Caudate nucleus (tissue), 63 donors: ENCODE measurements at places on chromosomes 5 and 9.

- DNase-seq: no peak
Measured at GRCh38 chr5:166979307-166979895, 1312.0 kb upstream of the WWC1 start.

- no peak for DNase-seq
Measured at GRCh38 chr5:104431981-104432380, 869.4 kb upstream of the NUDT12 start.

DNA sequence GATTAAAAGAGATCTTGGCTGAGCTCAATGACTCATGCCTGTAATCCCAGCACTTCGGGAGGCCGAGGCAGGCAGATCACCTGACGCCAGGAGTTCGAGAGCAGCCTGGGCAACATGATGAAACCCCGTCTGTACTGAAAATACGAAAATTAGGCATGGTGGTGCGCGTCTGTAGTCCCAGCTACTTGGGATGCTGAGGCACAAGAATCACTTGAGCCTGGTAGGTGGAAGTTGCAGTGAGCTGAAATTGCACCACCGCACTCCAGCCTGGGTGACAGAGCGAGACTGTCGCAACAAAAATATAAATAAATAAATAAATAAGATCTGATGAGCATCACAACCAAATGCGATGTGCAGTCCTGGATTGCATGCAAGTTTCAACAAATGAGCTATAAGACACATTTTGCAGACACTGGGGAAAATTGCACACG is 8.7 kb upstream of the ENG start:
- DNase-seq: no peak

DNA sequence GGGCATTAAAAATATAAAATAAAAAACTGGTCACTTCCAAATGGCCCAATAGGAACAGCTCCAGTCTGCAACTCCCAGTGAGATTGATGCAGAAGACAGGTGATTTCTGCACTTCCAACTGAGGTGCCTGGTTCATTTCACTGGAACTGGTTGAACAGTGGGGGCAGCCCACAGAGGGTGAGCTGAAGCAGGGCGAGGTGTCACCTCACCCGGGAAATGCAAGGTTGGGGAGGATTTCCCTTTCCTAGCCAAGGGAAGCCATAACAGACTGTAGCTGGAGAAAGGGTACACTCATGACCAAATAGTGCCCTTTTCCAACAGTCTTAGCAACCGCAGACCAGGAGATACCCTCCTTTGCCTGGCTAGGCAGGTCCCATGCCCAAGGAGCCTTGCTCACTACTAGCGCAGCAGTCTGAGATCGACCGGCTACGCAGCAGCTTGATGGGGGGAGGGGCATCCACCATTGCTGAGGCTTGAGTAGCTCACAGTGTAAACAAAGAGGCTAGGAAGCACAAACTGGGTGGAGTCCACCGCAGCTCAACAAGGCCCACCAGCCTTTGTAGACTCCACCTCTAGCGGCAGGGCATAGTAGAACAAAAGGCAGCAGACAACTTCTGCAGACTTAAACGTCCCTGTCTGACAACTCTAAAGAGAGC is 12.7 kb downstream of the RLN1 start:
- no peak for DNase-seq

DNA sequence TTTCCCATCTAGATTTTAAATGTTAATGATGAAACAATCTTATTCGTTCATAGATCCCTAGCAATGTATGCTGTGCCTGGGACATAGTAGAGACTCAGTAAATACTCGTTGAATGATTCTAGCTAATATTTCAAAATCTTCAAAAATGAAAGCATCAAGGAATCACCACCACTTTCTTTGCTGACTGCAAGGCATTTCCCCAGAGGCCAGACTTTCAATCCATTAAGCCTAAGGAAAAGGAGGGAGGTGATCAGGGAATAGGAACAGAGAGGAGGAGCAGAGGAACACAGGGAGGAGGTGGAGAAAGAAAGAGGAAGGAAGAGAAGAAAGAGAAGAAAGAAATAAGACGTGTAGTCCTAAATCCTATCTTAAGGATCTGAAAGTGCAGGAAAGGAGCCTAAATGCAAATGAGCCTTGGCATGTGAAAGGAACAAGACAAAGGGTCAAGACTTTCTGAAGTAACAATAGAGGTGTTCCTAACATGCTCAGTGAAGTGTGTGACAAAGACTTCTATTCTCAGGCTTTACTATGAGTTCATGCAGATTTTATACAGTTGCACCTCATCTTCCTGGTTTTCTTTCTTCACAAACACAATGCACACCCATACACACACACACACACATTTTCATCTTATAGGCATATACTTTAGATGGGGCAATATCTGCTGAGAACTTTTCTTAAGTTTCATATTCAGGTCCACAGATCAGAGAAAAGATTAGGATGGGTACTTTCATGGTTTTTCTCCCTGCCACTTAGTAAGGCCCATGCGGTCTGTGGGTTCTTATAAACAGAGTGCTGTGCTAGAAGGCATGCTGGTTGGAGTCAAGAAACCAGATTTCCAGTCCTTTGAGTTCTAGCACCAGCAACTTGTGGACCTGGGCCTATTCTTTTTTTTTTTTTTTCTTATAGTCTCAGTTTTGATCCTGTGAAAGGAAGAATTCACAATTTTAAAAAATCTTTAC is 512.2 kb upstream of the TNC start:
- DNase-seq: no peak

GRCh38 chr5:42965934-42966333 is 74.2 kb downstream of the ANXA2R start:
- no peak for DNase-seq

GRCh38 chr5:42852826-42853225 is 41.1 kb upstream of the SELENOP start:
- no peak for DNase-seq

DNA sequence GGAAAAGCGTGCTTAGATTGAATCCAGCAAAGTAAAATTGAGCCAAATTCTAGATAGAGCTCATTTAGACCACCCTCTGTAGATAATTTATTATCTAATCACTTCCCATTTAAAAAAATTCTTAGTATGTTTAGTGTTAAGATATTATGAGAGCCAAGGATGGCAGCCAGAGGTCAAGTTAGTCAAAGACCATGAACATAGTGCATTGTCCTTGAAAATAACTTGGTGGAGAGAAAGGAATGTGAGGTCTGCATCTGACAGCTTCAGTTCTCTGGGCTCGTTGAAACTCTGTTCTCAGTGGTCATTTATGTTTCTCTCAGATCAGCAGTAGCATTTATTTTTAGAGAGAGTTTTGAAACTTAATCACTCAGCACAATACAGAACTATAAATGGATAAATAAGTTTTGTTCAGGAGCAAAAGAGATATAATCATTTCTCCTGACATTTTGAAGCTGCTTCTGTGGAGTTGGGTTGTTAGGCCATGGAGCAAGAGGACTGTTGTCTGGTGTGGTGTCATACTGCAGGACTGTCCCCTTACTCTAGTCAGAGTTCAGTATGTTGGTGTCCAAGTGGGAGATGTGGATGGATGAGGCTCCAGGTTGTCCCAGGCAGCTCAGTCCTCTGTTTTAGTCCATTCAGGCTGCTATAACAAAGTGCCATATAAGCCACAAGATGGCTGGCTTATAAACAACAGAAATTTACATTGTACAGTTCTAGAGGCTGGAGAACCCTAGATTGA is 337.7 kb downstream of the FBXL7 start:
- no peak for DNase-seq

DNA sequence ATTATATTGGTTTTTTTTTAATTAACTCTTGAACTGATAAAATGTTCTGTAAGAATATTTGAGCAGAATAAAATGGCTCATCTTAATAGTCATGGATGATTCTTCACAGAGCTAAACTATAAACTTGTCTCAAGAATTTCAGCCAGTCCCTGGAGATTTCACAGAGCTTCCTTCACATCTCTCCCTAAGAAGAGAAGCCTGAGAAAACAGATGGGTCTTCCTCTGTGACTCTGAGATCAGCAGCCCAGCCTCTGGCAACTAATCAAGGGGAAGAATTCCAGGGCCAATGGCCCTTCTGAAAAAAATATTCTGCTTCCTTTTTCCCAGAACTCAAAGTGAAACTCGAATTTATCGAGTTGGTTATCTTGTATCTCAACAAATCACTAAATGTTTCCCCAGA is 122.2 kb upstream of the ITGA1 start:
- DNase-seq: no peak

DNA sequence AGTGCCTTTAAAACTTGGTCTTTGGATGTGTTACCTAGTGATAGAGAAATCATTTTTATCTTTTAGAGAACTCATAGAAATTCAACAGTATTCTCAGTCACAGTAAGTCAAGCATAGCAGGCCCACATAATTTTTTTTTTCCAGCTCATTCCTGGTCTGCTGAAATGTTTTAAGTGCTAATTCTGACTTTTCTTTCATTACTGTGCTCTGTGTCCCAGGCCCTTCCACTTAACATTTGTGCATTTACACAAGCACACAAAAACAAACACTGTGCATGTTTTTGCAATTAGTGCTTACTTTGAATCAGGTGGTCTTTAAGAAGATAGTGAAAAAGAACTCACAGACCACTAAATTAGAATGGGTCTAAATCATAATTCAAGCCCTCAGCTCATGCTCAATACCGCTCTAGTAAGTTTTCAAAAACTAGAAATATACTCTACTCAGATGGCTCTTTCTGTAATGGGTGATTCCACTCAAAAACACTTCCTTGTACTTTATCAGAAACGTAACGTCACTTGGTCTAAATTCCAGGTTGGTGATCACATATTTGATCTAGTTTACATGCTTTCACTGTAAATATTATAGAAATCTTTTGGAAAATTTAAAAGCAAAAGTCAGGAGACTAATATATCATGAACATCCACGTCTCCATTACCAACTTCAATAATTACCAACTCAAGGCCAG is 107.8 kb downstream of the PCSK5 start:
- no peak for DNase-seq

GRCh38 chr5:43874772-43875171 is 271.8 kb downstream of the NNT start:
- no peak for DNase-seq

DNA sequence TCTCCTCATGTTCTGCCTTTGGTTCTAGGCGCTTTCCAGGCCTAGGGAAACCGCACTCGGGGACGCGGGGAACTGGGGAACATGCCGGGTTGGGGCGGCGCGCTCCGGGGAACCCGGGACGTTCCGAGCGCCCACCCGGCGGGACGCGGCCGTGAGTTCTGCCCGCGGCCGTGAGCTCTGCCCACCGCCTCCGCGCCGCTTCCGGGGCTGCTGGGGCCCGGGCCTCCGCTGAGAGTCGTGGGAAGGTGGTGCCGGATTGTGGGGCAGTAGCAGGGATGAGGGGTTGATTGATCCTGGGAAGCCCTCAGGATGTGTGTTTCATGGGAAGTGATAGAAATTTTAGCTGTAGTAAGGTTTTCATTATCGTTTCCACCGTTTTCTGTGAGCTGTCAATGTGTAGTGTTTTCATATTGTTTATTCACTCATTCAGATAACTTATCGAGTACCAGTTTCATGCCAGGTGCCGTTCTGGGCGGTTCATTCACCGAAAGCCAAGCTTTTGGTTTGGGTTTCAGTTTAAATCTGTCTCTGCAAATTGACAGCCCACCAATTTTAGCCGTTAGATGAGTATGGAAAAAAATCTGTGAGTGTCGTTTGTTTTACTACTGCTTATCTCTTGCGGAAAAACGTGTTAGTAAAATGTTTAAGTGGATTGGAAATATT is 657 bp downstream of the MTRR start:
- DNase-seq: no peak

DNA sequence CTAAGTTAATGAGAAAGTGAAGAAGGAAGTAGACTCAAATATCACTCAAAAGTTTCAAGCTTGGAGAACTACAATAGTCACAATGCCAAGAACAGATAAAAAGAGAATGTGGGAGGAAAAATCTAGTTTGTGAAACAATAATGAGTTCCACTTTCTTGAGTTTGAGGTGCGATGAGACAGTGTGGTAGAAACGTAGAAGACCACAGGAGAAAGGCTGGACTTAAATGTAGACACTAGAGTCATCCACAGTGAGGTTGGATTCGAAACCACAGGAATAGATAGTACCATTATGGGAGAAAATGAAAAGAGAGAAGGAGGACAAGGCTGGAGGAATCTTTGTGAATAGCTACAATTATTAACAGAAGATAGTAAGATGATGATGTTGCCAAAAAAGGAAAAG is 141.1 kb upstream of the LRRTM2 start:
- no peak for DNase-seq

GRCh38 chr5:38403406-38403805 is 145.0 kb downstream of the EGFLAM start:
- no peak for DNase-seq

GRCh38 chr5:175688352-175689146 is 30.7 kb downstream of the HRH2 start:
- no peak for DNase-seq

DNA sequence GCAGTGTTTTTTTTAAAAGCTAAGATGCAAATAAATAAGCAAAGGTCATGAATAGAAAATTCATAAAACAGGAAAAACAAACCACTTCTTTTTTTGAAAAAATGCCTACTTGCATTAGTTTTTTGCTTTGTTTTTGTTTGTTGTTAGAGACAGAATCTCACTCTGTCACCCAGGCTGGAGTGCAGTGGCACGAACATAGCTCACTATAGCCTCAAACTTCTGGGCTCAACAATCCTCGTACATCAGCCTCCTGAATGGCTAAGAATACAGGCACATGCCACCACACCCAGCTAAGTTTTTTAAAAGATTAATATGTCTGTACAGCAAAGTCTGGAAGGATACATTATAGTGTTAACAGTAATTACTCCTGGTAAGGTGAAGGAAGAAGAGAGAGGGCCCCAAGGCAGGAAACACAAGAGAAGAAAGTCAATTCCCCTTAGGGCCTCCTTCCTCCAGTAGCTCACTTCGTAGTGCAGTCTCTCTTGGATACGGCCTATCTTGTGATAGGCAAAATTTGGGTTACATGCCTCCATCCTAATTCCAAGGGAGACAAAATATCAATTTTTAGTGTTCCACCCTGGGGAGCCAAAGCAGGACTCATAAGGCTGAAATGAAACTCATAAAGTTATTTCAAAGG is 15.3 kb downstream of the FAM169A start:
- DNase-seq: no peak

DNA sequence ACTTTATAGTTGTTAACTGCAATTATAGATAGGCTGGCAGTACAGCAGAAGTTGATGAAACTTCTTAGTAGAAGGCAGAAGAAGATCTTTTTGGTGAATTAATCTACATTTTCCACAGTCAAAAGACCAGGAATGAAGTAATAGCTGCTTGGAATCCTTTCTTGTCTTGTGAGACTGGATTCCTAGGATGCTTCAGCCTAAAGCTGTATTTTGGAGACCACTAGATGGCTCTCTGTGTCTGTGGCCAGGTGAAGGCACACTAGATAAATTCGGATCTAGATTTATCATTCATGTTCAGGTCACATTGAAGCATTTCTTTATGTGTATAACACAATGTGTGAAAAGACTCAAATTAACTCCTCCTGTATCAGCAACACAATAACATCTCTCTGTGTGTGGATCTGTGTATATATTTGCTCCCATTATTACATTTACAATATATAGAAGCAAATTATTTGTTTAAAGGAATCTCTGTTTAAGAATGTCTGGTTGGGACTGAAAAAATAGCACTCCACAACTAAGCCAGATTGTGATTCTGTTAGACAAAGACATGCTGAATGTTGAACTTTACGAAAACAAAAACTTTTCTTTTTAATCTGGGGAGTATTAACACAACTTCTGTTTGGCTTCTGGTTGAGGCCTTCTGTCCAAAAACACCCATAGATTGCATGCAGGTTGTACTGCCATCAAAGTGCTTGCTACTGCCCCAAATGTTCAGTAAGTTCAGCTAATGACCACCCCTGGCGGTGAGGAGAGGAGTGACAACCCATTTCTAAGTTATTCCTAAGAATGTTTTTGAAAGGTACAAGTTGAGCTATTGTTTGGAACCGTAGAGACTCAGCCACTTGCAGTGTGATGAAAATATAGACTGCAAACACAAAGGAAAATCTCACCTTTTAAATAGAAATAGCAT is 10.6 kb downstream of the GRIN3A start:
- no peak for DNase-seq

- no peak for DNase-seq
Measured at GRCh38 chr5:62124266-62124665, 181.7 kb upstream of the KIF2A start.
